ENCODE measurements at places on chromosomes 6 and 20.
A peak's percentile ranks its signal among the peaks of the same experiment; 100 is the strongest.

DNA sequence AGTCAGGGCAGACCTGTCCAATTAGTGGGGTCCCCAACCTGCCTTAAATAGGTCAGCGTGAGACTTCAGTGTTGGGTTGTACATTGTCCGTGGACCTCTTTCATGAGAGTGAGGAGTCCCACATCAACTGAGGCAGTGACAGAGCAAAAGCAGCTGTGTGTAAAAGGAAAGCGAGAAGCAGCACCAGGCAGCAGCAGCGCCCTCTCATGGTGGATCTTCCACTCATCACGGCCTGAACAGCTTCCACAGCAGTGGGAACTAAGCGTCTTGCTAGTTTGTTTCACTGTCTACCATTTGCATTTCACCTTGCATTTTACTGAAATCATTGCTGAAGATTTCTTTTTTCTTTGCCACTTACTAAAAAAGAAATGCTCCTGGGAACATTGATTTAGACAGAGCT lies 333.8 kb downstream of the PKHD1 start:
- DNase-seq, result no peak

GRCh38 chr20:34337982-34338726 lies 24.9 kb upstream of the ITCH start:
- peak; percentile 31 for DNase-seq

DNA sequence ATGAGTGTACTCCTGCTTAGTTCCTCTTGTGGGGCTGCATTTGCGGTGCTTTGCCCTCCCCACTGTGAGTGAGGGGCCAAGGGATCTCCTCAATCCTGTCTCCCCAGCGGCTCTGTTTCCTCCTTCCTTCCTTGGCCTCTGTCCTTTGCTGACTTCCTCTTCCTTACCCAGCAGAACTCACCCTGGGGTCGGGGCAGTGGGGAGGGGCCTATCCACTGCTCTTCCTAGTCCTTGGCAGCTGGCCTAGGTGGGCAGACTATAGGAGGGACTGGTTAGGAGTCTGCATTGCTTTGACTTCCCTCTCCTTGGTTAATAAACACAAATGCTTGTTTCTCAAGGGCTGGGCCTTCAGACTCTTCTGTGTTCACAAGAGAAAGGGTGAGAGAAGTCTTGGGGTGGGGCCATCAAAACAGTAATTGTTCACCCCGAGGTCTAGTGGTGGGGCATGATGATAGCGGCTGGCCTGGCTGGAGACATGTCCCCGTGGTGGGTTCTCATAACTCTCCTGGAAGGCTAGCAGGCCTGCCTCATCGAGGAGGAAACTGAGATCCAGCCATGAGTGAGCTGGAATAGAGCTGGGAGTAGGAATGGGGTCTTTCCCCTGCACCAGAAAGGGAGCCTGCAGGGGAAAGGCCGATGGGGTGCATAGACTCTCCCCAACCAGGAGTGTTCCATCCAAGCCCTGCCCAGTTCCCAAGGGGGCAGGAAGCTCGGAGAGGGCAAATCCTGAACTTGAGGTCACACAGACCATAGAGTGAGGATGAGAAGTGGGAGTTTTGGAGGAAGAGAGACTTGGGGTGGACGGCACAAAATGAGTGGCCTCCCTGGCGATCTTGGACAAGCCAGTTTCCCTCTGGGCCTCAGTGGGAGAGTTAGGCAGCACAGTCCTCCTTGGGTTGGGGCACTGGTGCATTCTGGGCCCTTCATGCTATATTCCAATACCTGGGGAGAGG lies 12.7 kb downstream of the FAM110A start:
- DNase-seq, result no peak

- no peak for DNase-seq
Measured at GRCh38 chr20:51444467-51444866, 98.1 kb downstream of the NFATC2 start.

DNA sequence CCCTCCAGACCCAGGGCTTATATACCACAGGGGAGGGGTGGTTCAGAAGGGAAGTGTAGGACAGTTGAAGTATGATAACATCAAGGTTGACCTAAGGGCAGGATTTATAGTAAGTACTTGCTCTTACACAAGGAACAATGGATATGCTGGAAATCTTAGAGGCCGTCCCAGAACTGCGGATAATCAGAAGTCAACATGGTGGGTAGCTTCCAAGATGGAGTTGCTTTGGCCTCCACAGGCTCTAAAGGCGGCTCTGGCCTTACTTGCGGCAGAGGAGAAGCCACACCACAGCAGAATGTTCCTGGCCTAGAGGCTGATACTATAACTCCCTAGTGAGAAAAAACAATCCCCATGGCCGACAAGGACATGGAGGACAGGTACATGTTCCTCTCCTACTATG lies 344.7 kb downstream of the CDC5L start:
- DNase-seq, result no peak

DNA sequence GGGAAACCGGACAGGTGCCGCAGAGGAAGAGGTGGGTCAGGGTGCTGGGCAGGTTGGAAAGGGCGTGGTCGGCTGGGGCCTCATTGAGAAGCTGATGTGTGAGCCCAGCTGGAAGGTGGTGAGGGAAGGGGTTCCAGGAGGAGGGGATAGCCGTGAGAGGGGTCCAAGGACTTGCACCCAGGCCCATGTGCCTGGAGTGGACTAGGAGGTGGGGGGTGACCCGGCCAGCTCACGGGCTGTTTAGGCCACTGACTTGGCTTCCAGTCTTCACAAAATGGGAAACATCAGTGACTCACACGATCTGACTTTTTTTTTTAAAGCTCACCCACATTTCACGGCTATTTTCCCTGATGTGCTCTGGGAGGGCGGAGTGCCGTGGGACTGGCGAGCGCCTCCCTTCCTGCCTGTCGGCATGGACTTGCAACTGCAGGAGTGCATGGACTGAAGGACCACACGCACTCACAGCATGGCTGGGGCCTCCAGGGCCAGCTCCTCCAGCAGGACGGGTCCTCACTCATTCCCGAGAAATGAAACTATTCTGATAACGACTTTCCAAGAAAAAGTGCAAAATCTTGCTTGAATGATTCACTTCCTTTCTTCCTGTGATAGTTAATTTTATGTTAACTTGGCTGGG lies 13.5 kb upstream of the PDE10A start:
- no peak for DNase-seq

DNA sequence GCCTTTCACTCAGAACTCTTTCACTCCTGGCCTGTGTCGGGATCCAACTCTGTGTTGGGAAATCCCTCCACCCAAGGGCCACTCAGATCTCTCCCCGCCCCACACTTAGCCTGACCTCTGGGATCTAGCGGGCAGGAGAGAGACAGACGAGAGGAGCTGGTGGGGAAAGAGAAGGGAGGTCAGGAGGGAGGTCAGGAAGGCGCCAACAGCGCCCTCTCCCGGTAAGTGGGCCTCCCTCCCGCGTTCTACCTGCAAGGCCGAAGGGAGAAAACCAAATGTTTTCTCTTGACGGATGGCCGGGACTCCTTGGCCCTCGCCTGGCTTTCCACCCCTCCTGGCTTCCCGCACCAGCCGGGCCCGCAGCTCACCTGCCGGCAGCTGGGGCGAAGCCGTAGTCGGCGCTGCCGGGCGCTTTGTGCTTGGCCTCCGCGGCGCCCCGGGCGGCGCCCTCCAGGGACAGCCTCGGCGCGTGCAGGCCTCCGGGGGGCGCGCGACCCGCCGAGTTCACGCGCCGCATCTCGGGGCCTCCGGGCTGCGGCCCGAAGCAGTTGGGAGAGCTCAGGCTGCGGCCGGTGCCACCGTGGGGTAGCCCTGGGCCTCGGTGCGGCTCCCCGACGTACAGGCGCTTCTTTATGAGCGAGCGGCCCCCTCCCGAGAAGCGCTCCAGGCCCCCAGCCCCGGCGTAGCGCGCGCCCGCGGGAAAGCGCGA lies 38.2 kb downstream of the C6orf132 start:
- DNase-seq, result peak; percentile 64

- DNase-seq, result no peak
Measured at GRCh38 chr20:21259346-21259745, 43.8 kb upstream of the XRN2 start.

DNA sequence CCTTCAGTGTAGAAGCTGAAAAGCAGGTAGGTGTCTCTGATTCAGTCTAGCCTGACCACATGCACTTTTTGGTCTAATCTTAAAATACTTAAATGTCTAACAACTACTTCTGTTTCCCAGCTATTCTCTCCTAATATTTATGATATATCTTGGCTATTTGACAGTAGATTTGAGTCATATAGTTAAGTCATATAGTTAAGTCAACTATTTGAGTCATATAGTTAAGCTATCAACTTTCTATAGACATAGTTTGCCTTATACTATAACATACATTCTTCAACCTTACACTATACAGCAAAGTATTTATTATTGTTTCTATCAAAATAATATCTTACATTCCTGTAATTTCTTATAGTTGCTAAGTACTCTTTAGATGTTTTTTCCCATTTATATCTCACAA lies 110.9 kb downstream of the GMDS start:
- no peak for DNase-seq

DNA sequence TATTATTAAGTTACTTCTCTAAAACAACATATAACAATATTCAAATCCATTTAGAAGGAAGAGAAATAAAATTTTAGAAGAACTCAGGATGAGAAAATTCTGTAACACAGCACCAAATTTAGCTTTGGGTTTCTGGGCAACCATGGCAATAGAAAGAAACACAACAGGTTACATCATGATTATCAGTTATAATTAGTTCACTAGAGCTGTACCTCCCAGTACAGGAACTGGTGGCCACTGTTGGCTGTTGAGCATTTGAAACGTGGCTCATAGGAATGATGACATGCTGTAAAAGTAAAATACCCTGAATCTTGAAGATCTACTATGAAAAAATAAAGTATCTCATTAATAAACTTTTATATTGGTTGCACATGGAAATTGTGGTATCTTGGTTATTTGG lies 23.7 kb upstream of the MAP3K4 start:
- no peak for DNase-seq

- DNase-seq, result peak; percentile 14
Measured at GRCh38 chr6:26536571-26537159, 1.5 kb upstream of the HMGN4 start.

GRCh38 chr20:59933849-59934585 lies 580 bp upstream of the SYCP2 start:
- DNase-seq, result peak; percentile 74

GRCh38 chr20:51710361-51710894 lies 57.8 kb downstream of the ATP9A start:
- DNase-seq, result no peak

- no peak for DNase-seq
Measured at GRCh38 chr20:37311710-37312355, 22.4 kb downstream of the MANBAL start.

DNA sequence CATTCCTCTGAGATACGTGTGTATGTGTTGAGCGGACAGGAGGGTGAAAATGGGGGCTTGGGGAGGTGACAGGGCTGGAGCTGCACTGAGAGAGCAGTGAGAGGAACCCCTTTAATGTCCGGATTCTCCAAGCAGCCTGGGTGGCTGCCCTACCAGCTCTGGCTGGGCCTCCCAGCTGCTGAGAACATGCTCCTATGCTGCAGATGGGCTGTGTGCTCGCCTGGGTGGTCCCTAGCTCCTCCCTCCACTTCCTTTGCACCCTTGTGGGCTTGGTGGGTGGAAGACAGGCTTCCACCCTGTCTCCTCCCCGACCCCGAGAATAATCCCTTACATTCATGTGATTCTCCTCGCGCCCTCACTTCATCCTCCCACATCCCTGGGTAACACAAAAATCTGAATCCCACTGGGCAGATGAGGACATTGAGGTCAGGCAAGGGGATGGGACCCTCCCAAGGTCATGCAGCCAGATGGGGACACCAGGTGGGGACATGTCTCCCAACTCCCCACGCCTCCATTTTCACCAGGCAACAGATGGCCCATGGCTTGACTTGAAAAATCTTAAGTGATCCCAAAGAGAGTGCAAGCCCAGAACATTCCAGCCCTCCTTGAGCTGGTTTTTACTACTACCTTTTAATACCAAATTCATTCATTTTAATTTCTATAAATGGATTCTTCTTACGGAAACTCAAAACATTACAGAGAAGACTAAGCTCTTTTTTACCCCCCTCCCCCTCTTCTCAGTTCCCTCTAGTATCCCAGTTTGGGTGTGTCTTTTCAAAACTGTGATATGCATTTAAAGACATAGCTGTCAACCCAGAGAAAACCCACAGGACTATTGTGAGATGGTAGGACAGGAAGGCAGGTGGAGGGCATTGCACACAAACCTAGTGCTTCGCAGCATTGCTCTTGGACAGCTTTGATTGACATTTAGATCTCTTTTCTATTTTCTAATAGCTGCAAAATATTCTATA lies 5.0 kb upstream of the PDRG1 start:
- no peak for DNase-seq

- DNase-seq, result no peak
Measured at GRCh38 chr6:161233986-161234661, 39.7 kb downstream of the AGPAT4 start.

GRCh38 chr6:170450916-170451761 lies 102.0 kb downstream of the PSMB1 start:
- DNase-seq, result no peak

- no peak for DNase-seq
Measured at GRCh38 chr6:105783333-105783935, 302.7 kb upstream of the PRDM1 start.

DNA sequence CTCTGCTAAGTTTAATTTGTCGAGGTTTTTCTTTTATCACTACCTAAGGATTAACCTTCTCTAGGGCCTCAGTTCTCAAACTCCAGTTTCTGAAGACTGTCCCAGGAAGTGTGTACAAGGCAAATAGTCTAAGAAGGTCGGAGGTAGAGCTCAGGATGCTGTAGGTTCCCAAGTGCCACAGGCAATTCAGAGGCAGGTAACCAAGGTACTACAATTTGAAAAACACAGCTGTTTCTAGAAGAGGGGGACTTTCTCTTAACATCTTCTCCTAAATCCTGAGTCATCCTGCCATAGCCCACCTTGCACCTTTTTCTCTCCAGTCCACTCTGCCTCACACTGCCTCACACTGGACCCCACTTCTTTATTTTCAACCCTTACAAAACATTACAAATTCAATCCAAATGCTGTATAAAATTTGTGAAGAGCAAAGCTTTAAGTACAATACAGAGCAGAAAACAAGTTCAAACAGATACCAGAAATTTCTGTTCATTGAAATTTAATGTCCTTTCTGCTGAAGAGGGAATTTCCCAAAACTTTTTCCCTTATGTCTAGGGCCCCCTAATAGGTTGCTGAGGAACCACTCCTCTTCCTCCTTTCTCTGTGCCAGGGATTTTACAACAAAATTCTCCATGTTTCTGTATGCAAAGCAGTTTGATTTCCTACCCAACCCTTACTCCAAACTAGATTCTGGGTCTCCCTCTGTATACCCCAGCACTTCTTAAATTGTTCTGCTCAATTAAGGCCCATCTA lies 43.0 kb downstream of the FRK start:
- no peak for DNase-seq

DNA sequence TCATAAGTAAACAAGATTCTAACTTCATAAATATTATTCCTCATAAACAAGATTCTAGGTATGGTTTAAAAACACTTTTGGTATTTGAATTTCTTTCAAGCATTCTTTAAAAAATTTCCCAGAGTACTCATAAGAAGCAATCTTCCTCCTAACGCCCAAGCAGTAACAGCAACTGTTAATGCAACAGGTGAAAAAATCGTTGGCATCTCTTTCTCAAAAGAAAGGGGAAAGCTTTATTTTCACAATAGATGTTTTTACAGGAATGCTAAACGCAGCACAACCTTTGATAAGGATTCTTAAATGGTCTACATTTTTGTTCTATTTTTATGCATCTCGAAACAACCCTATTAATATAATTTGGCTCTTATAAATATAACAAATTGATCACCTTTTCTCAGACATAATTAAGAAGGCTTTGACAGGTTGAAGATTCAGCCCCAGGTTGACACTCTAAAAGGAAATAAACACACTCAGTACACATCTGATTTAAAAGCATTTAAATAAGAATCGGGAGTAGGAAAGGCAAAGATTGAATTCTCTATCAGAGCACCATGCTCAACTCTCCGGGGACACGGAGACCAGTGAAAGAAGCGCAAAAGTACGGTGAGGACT lies 634 bp downstream of the AHI1 start:
- no peak for DNase-seq

- DNase-seq, result no peak
Measured at GRCh38 chr6:5416250-5416649, 154.9 kb downstream of the FARS2 start.
